ENCODE measurements at places on chromosomes 3 and 15.

- DNase-seq = no peak
Measured at GRCh38 chr15:80694611-80695098, 455 bp upstream of the ABHD17C start.

DNA sequence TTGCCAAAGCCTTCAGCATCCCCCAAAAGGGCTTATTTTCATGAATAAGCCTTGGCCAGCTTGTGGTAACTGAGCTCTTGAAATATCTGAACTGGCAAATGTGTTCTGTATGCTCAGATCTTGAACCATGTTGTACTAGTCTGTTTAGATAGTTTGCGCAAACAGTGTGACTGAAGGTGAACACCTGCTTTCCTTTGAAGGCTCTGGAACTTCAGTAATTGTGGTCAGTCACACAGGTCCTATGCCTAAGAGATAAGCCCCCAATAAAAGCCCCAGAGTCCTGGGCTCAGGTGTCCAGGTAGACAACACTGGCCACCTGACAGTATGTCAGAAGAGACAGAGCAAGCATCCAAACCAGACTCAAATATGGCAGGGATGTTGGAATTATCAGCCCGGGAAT is 5.4 kb downstream of the TUBGCP5 start:
- no peak for DNase-seq

DNA sequence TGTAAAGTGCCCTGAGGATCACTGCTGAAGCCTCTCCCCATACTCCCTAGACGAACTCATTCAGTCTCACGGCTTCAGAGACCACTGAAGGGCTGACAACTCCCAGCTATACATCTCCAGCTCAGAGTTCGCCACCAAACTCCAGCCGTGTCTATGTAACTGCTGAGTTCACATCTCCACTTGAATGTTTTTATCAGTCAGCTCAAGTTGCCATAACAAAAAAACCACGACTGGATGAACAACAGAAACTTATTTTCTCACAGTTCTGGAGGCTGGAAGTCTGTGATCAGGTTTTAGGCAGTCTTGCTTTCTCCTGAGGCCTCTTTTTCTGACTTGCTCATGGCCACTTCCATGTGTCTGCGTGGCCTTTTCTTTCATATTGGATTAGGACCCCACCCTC is 223.0 kb upstream of the LRRFIP2 start:
- DNase-seq = no peak

DNA sequence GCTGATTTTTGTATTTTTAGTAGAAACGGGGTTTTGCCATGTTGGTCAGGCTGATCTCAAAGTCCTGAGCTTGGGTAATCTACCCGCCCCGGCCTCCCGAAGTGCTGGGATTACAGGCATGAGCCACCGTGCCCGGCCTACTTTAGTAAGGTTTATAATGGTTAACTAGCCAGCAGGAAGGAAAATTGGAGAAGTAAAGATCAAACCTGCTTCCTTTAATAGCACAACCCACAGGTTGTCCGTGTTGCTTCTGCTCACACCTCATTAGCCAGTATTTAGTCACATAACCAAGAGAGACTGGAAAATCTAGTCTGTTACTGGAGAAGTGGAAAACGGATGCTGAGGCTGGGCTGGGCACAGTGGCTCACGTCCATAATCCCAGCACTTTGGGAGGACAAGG is 51.9 kb upstream of the TBL1XR1 start:
- no peak for DNase-seq

DNA sequence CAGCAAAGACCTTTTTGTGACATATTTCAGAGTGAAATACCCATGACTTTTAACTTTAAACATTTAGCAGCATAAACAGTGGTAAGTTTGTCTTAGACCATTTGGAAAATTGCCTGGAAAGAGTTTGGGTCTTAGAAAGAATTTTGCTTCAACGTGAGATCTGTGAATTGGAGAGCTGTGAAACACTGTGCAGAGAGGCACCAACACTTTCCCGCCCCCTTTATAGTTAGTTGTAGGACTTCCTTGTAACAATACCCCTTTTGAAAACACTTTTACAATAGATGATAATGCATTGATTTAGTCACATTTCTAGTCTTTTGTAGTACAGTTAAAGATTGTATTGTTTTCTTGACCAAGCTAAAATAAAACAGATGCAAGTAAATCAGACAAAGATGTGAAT is 43.5 kb upstream of the MBNL1 start:
- no peak for DNase-seq

DNA sequence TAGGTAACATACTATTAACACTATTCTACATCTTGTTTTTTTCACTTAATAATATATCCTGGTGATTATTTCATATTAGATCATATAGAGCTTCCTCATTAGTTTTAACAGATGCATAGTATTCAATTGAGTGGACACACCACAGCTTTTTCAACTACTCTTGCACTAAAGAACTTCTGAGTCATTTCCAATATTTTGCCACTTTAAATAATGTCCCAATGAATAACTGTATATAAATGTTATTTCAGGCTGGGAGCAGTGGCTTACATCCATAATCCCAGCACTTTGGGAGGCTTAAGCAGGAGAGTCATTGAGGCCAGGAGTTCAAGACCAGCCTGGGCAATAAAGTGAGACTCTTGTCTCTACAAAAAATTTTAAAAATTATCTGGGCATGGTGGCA is 26.9 kb downstream of the MAP1A start:
- DNase-seq = no peak

- no peak for DNase-seq
Measured at GRCh38 chr3:72109327-72110259, 324.6 kb upstream of the PROK2 start.

- no peak for DNase-seq
Measured at GRCh38 chr3:60801307-60801706, 449.9 kb downstream of the FHIT start.

- DNase-seq = no peak
Measured at GRCh38 chr15:75823860-75824613, 19.2 kb upstream of the UBE2Q2 start.

GRCh38 chr3:160129459-160130061 is 95.7 kb upstream of the C3orf80 start:
- no peak for DNase-seq

- no peak for DNase-seq
Measured at GRCh38 chr3:180267202-180267843, 230.6 kb upstream of the PEX5L start.

- DNase-seq = no peak
Measured at GRCh38 chr15:56749982-56750381, 16.7 kb upstream of the ZNF280D start.

DNA sequence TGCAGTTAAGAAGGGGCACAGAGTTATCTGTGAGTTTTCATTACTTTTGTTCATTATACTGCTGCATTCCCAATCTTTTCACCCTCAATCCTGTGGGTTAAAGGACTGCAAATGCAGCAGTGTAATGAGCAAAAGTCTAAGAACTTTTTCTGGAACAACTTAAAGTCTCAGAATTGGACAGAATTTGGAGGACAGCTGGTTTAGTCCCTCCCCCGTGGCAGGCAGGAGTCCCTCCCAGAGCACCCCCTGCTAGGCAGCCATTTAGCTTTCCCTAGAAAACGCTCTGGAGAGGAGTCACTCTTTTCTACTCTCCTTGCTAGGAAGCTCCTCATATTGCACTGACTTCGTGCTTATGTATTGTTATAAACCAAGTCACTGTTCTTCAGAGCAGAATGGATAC is 156.3 kb upstream of the UBE2E1 start:
- no peak for DNase-seq

- DNase-seq = no peak
Measured at GRCh38 chr3:4751029-4751501, 228.2 kb upstream of the BHLHE40 start.

- DNase-seq = no peak
Measured at GRCh38 chr3:55191911-55192775, 264.3 kb upstream of the LRTM1 start.

GRCh38 chr3:183455089-183455488 is 26.7 kb upstream of the MCF2L2 start:
- no peak for DNase-seq

DNA sequence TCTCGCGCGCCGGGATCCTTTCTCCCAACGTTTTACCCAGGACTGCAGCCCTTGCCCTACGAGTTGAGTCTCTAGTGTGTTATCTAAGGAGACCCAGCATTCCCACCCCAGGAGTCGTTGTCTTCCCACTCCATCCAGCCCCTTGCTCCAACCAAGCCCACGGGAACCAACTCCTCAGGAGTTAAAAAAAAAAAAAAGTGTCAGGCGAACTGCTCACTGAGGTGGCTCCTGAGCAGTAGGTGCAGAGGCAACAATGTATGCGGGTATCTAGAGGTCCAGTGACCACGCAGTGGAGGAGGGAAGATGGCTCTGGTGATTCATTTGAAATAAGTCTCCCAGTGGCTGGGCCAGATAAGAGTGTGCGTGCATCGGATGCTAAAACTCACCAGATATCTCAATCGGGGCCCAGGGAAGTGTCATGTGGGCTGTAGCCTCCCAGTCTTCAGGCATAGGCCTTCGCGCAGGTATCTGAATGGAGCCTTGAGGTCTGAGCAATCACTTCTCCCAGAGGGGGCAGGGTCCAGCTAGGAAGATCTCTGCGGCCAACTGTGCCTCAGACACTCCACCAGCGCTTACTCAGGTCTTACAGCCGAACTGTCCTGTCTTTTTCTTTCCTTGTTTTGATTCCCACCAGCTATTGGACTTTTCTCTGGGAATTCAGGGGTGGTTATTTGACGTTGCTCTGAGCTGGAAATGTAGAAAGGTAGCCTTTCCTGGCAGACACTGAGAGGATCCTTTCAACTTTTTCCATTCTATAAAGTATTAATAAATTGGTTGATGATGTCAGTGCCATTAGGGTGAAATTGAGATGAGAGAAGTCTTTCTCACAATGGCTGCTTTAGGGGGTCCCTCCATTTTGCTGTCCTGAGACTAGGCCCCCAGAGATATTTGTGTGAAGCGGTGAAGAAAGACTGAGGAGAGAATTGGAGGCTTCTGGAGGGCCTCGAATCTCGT is 21.0 kb downstream of the ZIC4 start:
- DNase-seq = no peak

DNA sequence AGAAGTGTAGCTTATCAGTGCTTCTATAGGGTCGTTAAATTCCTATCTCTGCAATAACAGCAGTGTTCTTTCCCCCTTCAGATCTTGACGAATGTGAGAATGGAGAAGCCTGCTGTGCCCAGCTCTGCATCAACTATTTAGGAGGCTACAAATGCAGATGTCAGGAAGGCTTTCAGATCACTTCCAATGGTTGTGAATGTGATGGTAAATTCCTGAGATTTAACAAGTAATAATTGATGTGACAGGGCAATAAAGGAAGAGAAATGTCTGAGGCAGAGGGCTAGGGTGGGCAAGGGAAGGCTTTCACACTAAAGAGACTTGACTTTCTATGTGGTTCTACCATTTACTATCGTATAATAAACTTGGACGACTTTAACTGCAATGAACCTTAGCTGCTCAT is 711.7 kb upstream of the GOLIM4 start:
- DNase-seq = no peak

- DNase-seq = no peak
Measured at GRCh38 chr3:134640872-134641470, 9.9 kb downstream of the KY start.

- no peak for DNase-seq
Measured at GRCh38 chr15:88388686-88389085, 78.5 kb downstream of the MRPL46 start.

DNA sequence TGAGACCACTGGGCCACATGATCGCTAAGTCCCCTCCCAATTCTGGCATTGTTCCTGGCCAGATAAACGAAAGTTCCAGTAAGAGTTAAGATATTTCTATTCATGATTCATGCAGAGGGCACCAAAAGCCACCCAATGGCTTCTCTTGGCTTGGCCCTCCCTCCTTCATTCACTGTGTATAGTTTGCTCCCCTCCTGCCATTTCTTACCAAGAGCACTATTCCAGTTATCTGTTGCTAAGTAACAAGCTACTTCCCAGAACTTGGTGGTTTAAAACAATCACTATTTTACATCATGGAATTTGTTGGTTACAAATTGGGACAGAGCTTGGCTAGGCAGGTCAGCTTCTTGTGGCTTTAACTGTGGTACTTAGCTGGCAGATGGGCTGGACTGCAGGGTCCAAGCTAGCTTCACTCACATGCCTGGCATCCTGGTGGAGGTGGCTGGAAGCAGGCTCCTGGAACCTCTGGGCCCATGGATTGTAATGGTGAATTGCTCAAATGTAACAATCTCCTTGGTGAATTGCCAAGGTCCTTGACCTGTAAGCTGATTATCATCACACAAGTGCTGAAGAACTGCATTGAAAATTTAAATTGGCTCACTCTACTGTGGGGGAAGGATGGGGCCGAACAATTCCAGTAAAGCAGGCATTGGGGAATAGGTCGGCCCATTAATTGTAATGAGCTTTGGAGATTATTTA is 16.6 kb downstream of the EAF1 start:
- DNase-seq = no peak

DNA sequence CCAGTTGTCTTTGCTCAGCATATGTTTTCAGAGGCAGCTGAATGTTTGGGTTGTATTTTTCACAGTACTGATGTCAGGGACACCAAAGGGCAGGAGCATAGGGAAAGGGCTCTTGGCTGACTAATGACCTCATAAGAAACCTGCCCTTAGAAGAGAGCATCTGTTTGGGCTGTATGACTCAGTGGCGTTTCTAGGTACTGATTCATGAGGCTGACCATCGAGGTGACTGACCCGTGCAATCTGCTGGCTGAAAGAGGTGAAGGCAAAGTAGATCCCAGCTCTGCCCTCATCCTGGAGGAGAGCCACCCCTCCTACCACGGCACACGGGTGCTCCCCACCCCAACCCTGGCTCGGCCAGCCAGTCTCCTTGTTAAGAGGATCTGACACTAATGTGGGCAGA is 8.3 kb downstream of the LMCD1 start:
- no peak for DNase-seq

GRCh38 chr3:174791161-174791560 is 68.0 kb upstream of the NAALADL2 start:
- DNase-seq = no peak

GRCh38 chr3:64311424-64312061 is 86.3 kb upstream of the PRICKLE2 start:
- DNase-seq = no peak

GRCh38 chr15:77657634-77658238 is 25.0 kb upstream of the LINGO1 start:
- no peak for DNase-seq

DNA sequence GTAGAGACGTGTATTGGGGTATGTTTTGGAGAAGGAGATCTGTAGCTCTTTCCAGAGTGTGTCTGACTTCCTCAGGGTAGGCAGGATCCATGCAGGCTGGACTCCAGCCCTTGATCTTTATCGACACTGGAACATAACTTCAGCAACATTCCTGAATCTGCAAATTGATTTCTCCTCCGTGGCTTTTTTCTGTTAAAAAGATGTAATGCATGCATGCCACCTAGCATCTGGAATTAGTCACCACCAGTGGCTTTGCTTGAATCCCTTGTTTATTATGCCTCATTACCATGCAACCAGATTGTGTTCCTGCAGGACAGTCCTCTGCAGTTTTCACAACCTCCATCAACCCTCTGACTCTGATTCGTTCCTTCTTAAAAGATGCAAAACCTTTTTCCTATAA is 86.1 kb downstream of the CCNL1 start:
- no peak for DNase-seq

DNA sequence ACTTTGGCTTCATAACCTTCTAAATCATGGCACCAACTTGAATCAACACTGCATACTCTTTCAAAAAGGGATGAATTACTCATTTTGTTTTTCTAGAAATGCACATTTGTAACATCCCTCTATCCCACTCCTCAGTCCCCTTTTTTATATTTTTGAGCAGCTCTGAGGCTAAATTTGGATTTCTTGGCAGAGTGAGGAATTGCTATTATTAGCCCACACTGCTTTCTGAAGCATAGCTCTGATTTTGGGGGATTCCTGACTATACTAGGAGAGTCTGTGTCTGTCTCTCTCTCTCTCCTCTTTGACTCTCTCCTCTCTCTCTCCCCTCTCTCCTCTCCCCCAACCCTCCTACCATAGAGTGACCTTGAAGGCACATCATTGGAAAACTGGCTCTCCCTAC is 76.6 kb downstream of the RBPMS2 start:
- DNase-seq = no peak
